Activated gamma-delta T cell treated with anti-CD3 and anti-CD28 coated beads, Interleukin-2, amount 50 U/mL, for 16 hours (primary cell): ENCODE measurements at places on chromosomes 7 and 10.
A peak's percentile ranks its signal among the peaks of the same experiment; 100 is the strongest.

GRCh38 chr10:102211615-102212299, 14.3 kb upstream of the ELOVL3 start:
- no peak for DNase-seq

- DNase-seq = no peak
Measured at GRCh38 chr7:136533732-136534131, 334.7 kb upstream of the CHRM2 start.

DNA sequence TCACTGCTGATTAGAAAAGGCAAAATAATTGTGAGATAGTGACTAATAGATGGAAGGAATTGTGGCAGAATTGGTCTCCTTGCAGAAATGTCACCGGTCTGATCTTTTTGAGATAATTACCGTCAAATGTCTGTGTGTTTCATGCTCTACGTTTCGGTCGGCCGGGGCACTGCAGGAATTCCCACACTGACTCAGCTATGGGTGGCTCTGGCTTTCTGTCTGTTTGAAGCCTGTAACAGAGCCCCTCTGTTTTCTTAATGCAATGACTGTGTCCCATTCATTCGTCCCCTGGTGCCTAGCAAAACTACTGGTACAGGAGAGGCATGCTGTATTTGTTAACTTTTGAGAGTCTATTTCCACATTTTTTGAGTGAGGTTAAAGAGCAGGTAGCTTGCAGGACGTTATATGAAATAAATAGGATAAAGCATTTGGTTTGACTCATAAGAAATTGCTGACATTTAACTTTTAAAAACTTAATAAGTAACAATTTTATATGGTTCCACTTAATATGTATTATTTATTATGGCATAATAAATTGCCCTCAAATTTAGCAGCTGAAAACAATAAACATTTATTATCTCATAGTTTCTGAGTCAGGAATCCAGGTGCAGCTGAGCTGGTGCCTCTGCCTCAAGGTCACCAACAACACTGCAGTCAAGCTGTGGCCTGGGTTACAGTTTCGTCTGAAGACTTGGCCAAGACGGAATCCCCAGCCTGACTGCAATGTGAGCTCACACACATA, 53.3 kb upstream of the CTBP2 start:
- DNase-seq = no peak

DNA sequence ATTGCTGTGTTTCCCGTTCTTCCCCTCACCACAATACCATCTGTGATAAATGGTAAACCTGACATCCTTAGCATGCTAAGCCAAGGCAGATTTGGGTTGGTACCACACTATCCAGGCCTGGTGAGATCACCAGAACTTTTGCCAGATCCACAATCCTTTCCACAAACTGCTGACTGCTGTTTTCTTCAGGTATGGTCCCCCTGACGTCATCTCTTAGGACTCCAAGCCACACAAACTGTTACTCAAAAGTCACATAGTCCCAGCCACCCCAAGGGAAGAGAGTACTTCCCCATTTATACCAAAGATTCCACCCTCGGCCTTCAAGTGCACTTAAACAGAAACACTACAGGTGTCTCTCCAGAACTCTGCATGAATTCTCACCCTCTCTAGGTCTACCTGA, 34.8 kb downstream of the SLC25A13 start:
- no peak for DNase-seq

GRCh38 chr7:139897422-139898090, 68.5 kb downstream of the TBXAS1 start:
- DNase-seq = no peak

DNA sequence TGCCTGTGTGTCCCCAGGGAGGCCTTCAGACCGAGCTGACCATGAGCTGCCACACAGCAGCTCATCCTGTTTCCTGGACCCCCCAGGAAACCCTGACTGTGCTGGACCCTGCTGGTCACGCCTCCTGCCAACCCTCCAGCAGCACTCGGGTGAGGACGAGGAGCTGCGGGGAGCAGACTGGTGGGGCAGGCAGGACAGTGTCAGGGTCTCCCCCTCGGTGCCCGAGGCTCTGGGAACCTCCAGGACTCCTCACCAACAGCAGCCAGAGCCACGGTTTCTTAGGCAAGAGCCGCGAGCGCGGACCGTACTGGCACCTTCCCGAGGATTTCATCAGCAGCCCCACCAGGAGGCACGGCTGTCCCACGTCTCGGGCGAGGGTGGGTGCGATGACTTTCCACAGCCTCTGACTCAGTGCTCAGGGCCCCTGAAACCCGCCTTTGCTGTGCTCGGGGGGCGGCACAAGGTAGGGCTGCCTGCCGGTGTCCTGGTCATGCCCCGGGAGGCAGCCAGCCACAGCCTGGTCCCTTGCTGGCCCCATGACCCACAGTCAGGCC, 186.9 kb downstream of the ELFN1 start:
- DNase-seq = no peak

- no peak for DNase-seq
Measured at GRCh38 chr10:69224862-69225657, 4.9 kb downstream of the HKDC1 start.

GRCh38 chr7:47482013-47482875, 99.7 kb downstream of the TNS3 start:
- DNase-seq = no peak

GRCh38 chr7:77309714-77310220, 106.4 kb downstream of the GSAP start:
- DNase-seq = no peak

GRCh38 chr7:144682581-144683280, 153.1 kb downstream of the TPK1 start:
- DNase-seq = no peak

DNA sequence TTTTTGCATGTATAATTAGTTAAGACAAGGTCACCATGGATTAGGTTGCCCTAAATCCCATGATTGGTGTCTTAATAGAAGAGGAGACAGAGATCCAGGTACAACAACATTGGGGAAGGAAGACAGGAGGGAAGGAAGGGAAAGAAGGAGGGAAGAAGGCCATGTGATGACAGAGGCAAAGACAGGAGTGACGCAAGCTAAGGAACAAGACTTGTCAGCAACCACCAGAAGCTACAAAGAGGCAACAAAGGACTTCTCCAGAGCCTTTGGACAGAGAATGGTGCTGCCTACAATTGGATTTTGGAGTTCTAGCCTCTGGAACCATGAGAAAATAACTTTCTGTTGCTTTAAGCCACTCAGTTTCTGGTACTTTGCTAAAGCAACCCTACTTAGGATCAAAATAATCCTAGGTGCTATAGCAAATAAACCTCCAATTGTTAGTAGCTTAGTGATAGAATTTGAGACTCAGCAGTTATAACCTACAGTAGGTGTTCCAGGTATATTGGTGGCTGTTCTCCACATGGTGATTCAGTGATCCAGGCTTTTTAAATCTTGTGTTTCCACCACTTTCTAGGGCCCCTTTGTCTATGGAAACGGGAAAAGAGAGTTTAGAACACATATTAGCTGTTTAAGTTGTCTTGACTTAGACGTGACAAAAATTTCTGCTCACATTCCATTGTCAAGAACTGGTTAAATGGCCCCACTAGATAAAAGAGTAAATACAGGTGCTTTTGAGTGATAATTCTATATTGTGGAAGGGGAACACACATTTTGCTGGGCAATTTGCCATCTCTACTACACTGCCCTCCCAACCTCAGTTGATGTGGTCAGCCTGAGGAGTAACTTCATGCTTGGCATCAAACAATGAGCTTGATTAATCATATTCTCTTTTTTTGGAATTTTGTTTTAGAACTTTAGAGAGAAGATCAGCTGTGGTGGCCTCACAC, 70.5 kb upstream of the SP4 start:
- DNase-seq = no peak

DNA sequence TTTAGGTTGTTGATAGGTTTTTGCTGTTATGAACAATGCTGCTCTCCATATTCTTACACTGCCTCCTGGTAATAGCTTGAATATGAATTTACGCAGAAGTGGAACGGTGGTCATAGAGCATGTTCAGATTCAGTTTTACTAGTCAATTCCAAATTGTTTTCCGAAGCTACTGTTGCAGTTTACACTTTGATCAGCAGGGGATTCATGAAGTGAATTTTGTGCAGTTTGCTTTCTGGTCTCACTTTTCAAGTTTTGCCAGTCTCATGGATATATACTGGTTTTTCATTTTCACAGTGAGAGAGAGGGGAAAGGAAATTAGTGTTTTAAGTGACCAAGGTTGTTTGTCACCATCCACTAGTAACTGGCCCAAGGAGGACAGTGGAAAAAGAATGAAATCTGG, 171.3 kb downstream of the PRKCQ start:
- no peak for DNase-seq

DNA sequence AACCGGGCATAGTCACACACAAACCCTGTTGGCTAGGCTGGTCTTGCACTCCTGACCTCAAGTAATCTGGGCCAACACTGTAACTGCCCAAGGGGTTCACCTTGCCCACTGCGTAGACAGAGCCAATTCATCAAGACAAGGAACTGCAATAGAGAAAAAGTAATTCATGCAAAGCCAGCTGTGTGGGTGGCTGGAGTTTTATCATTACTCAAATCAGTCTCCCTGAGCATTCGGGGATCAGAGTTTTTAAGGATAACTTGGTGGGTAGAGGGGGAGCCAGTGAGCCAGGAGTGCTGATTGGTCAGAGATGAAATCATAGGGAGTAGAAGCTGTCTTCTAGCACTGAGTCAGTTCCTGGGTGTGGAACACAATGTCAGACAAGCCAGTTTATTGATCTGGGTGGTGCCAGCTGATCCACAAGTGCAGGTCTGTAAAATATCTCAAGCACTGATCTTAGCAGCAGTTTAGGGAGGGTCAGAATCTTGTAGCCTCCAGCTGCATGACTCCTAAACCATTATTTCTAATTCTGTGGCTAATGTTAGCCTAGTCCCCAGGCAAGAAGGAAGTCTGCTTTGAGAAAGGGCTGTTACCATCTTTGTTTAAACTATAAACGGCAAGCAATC, 15.6 kb upstream of the FXYD4 start:
- no peak for DNase-seq

- no peak for DNase-seq
Measured at GRCh38 chr10:95273393-95274312, 17.1 kb downstream of the PDLIM1 start.

GRCh38 chr7:37352974-37353948, 95.4 kb downstream of the ELMO1 start:
- DNase-seq = peak; percentile 45

GRCh38 chr7:115094163-115094562, 172.3 kb downstream of the MDFIC start:
- DNase-seq = no peak

GRCh38 chr10:29959586-29959985, 99.8 kb downstream of the JCAD start:
- no peak for DNase-seq

DNA sequence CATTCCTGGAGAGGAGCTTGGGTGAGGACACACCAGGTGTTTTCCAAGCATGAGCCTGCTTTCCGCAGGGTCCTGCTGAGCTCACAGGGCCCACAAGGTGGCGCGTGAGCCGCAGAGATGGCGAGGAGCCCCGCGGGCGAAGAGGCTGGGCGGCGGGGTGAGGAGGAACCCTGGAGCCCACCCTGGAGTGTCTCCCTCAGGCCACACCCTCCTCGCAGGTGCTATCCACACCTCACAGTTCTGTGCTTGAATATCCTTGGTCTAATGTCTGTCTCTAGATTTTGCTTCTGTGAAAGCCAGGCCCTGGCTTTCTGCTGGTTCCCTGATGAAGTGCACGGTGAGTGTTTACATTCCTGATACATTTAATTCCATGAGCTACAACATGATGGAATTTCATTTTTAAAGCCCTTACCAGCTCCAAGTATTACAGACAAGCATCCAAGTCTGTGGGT, 433.6 kb downstream of the ACTR3B start:
- no peak for DNase-seq

- no peak for DNase-seq
Measured at GRCh38 chr10:33336582-33337325, 2.3 kb upstream of the NRP1 start.

DNA sequence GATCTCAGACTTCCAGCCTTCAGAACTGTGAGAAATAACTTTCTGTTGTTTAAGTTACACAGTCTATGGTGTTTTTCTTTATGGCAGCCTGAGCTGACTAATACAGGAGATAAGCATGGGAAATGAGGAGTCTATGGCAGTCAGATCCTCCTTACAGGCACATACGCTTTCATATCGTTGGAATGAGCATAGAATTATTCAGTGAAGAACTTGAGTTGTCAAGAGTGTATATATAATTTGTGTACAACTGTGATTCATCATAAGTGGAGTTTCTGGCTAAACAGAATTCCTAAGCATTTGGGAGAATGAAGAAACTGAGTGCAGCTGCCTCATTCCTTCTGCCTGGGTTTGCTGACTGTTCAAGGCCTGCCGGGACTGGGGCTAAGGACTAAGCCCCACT, 516.7 kb downstream of the ADRA2A start:
- no peak for DNase-seq

- no peak for DNase-seq
Measured at GRCh38 chr7:23893942-23894891, 184.2 kb downstream of the STK31 start.

- no peak for DNase-seq
Measured at GRCh38 chr10:9010931-9011670, 956.6 kb downstream of the GATA3 start.

- no peak for DNase-seq
Measured at GRCh38 chr10:86357041-86357440, 9.6 kb downstream of the GRID1 start.

- no peak for DNase-seq
Measured at GRCh38 chr10:26081459-26081858, 135.1 kb upstream of the GAD2 start.

DNA sequence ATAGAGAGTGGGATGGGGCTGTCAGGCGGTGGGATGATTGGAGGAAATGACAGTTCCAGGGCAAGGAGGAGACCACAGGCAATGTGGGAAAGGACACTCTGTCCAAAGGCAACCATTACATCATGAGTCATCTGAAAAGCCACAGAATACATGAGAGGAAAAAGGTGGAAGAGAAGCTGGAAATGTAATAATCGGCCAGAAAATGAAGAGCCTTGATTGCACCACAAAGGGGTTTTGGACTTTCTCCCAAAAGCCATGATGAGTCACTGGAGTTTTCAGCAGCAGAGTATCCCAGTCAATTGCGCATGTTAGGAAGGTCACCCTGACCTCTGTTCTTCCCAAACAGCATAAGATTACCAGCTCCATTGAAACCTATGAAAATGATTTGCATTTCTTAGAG, 222.0 kb downstream of the LHFPL3 start:
- no peak for DNase-seq

DNA sequence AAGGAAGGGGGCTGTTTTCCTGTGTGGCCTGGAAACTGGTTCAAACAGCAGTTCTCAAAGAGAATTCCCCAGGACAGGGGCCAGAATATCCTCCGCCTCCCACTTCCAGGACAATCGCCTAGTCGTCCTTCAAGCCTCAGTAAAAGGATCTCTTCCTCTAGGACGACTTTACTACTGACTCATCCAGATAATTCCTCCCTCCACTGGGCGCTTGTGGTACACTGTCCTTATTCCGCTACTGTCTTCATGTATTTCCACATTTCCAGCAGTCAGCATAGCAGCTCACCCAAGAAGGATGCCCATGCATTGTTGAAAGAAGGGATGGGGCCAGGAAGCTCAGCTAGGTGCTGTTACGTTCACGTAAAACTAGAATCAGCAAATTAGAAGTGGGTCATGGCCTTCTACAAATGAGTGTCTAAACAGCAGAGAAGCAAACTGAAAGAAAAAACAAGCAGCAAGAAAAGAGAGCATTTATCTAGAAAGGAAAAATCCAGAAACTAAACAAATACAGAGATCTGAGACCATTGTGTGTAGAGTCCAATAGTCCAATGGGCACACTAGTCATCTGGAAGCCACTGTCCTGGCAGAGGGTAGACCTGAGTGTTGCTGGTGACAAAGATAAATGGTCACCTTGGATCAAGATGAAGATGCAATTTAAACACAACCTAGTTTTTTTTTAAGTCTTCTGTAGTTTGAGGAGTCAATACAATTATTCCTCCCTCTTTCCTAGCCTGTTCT, 26.3 kb downstream of the CLRN3 start:
- DNase-seq = no peak

- DNase-seq = no peak
Measured at GRCh38 chr7:150442811-150443210, 7.6 kb upstream of the GIMAP8 start.
